ENCODE measurements at places on chromosomes 2 and 18.

DNA sequence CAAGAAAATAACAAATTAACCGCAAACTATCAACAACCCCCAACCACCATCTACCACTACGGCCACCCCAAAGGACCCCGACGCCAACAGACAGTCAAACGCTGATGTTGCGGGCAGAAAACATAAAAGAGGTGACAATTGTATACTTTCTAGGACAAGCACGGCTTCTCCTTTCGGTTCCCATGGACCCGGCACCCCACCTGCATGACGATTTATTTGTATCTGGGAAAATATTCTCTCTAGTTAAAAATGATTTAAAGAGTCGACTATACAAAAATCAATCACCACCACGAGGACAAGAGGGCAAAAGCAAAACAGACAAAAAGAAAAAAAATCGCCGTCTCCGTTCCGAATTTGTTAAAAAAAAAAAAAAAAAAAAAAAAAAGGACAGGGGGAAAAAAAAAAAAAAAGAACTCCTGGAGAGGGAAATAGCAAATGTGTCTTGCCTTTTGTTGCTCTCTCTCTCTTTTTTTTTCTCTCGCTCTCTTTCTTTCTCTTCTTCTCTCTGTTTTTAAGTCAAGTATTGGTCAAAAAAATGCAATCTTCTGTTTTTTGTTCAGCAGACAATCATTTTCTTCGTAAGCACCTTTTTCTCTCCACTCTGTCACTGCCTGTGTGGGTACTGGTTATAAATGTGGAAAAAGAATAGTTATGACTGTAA lies 3.6 kb downstream of the SIX3 start:
- DNase-seq: no peak

- no peak for DNase-seq
Measured at GRCh38 chr2:108409768-108410167, 32.0 kb downstream of the SULT1C4 start.

DNA sequence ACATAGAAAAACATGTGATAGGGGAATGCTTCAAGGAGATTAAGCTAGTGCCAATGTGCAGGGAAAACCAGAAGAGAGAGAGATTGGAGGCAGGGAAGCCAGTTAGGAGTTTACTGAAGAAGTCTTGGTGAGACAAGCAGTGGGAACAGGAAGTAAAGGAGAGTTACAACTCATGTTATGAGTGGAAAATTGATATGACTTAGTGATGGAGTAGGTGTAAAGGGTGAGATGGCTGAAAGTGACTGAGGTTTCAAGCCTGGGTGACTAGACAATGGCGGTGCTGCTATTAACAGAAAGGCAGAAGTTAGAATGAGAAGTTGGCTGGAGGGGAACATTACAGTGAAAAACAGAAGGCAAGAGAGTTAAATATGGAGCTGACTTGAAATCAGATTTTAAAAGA lies 16.5 kb downstream of the DOK1 start:
- no peak for DNase-seq

DNA sequence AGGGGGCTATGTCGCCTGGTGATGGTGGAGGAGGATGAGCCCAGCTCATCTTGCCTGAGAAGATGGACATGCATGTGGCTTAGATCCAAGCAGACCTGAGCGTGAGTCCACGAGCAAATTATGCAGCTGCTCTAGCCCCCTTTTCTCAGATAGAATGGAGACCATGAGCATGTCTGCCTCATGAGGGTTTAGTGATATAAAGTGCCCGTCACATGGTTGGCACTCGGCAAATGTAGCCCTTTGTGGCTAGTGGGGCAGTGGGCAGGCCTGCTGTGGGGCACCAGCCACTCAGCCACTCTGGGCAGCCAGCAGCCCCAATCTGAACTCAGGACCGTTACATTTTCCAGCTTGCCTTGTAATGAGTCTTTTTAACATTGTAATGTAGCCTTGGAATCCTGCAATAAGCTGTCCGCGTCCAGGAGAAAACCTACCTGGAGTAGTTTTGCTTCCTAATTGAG lies 92.1 kb upstream of the HS6ST1 start:
- DNase-seq: no peak

- DNase-seq: no peak
Measured at GRCh38 chr2:39989888-39990287, 210.8 kb upstream of the THUMPD2 start.

DNA sequence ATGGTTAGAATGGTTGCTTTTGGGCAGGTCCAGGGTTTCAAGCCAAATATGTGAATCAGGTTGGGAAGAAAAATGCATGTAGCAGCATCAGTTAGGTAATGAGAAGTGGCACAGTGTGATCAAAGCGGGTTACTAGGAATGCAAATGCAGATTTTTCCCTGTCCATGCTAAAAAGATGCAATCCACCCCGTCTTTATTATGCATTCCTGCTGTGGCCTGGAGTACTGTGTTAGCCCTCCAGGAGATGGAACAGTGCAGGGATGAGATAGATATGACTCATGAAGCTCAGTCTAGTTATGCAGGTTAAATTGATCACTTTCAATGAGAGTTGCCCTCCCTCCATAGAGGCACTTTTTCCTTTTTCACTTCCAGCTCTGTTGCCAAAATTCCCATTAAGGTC lies 283.8 kb downstream of the CTNNA2 start:
- DNase-seq: no peak

DNA sequence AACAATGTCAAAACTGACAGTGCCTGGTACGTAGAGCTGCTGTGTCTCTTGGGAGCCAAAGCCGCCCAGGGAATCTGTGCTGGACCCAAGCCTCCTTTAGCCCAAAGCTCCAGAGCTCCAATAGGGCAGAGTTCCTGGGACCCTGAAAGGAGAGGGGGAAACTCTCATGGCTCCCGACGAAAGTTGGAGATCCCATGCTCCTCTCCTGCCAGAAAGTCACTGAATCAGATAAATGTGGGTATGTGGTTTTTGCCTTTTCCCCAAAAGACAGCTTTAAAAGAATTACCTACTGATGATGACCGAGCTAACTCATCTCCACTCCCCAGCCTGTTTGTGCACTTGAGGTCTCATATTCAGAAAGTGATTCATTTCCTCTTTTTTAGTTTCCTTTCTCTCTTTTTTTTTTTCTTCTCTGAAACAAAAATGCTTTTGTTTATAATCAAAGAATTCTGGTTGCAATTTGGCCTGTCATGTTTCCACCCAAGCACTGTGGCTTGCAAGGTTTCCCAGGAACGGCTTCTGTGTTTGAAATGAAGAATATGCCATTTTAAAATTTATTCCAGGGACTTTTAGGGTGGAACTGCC lies 14.1 kb upstream of the PMAIP1 start:
- DNase-seq: no peak

DNA sequence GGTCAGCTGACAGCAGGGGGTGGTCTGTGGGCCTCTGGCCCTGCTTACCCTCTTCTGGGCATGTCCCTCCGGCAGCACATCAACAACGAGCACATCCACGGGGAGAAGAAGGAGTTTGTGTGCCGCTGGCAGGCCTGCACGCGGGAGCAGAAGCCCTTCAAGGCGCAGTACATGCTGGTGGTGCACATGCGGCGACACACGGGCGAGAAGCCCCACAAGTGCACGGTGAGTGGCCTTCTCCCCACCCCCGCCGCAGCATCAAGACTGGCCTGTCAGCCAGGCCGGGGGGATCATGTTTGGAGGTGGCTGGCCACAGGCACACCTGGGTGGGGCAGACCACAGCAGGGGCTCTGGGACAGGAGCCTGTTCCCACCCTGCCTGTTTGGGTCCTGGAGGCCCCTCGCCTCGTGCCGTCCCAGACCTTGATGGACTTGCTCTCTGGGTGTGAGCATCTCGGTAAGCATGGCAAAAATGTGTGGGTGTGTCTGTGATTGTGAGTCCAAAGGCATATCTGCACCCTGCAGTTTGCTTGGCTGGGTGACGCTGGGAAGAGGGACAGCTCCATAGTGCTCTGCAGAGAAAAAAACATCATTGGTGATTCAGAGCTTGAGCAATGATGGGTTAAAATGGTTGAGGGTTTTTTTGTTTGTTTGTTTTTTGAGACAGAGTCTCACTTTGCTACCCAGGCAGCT lies 242.8 kb downstream of the GLI2 start:
- DNase-seq: no peak

GRCh38 chr2:1672738-1673137 lies 71.6 kb downstream of the PXDN start:
- no peak for DNase-seq

DNA sequence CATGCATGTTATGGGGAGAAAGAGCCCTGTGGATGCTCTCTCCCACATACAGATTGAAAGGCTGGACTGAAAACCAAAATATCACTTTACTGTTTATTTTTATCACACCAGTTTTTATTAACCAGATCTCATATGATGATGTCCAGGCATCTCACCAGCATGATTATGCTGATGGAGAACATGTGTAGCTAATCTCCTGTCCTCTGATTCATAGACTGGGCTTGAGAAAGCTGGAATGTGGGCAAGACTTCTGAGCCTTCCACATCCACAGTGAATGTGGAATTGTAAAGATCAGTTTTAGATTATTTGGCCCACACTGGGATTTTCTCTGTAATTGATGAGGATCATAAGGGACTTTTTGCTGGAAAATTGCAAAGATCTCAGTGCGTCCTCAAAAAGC lies 137.9 kb downstream of the ICOS start:
- DNase-seq: no peak

GRCh38 chr2:238875101-238875470 lies 27.2 kb downstream of the TWIST2 start:
- DNase-seq: no peak

GRCh38 chr2:88216641-88217040 lies 46.5 kb downstream of the THNSL2 start:
- no peak for DNase-seq

DNA sequence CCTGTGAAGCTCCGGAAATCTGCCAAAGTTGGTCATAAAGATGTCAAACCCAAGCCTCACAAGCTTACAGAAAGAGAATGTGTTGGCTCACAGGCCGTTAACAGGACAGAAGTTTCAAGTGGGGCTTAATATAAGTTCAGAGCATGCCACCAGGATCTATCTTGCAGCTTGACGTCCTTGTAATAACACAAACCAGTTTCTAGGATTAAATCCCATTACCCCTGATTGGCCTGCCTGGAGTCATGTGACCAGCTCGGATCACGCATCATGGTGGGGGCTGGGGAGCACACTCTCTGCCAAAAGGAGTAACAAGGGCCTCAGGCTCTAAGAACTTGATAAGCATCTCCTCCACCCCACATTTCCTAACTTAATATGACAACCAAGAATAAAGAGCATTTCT lies 38.9 kb upstream of the SCG2 start:
- DNase-seq: no peak

GRCh38 chr18:36821681-36822080 lies 7.1 kb downstream of the TPGS2 start:
- DNase-seq: no peak

GRCh38 chr18:57311472-57311871 lies 40.9 kb upstream of the ST8SIA3 start:
- no peak for DNase-seq

DNA sequence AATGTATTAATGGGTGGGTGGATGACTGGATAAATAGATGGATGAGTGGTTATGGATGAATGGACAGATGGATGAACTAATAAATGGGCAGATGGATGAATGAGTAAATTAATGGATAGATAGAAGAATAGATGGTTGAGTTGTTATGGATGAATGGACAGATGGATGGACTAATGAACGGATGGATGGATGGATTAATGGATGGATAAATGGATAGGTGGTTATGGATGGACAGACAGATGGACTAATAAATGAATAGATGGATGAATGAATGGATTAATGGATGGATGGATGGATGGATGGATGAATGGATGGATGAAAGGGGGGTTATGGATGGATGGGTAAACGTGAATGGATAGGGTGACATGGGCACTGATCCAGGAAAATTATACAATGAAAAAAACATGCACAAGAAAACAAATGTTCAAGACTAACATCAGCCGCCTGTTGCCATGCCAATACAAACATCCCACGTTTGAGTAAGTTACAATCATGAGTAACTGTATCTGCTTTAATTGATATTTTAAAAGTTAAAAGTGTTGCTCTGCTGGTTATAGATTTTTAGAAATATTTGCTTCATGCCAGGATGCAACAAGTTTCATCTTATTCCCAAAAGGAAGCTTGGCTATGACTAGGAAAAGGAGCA lies 20.8 kb downstream of the PXDN start:
- DNase-seq: no peak

DNA sequence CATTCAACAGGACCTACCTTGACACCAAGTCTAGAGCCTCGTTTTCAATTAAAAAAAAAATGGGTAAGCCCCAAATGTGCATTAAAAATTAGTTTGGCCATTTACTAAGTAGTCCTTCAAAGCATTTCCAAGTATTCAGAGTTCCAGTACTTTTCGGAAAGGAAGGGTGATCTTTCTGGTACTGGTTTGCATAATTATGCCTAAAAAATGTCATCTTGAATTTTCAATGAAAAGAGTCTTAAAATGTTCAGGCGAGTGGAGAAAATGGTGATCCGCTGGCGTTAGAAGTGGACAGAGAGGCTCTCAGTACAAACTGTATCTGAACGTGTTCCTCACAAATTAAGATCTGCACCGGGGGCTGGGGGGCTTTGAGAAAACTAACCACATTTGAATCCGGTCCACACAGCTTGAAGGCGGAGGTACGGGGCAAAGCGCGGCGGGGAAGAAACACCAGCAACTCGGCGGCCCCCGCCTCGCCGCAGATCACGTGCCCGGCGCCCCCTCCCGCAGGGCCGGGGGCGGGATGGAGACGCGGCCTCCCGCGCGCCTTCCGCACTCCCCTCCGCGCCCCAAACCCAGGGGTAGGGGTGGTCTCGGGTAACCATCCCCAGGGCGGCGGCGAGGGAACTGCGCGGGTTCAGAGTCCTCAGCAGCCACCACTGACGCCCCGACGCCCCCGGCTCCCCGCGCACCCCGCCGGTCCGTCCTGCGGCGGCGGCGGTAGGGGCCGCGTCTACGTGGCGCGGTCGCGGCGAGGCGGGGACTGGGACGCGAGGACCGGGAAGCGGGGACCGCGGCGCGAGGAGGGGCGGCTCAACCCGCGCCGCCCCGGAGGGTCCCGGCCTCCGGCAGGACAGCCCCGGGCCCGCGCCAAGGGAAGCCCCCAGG lies 564 bp downstream of the LPIN2 start:
- DNase-seq: peak; percentile 72

GRCh38 chr2:124269348-124269747 lies 244.3 kb downstream of the CNTNAP5 start:
- no peak for DNase-seq

GRCh38 chr18:44916429-44917207 lies 235.9 kb downstream of the SETBP1 start:
- no peak for DNase-seq

GRCh38 chr18:79681484-79682387 lies 2.1 kb downstream of the CTDP1 start:
- no peak for DNase-seq

- DNase-seq: no peak
Measured at GRCh38 chr2:201059961-201060755, 11.3 kb downstream of the HYCC2 start.

GRCh38 chr18:8847066-8847755 lies 141.9 kb downstream of the MTCL1 start:
- no peak for DNase-seq
